Activated naive CD4-positive, alpha-beta T cell (primary cell): ENCODE measurements at places on chromosomes 2 and 18.

GRCh38 chr2:102034683-102035548, 43.2 kb downstream of the IL1R2 start:
- DNase-seq, result no peak

- DNase-seq, result no peak
These were observed 343.8 kb downstream of the CYRIA start for GRCh38 chr2:16321872-16322271.

DNA sequence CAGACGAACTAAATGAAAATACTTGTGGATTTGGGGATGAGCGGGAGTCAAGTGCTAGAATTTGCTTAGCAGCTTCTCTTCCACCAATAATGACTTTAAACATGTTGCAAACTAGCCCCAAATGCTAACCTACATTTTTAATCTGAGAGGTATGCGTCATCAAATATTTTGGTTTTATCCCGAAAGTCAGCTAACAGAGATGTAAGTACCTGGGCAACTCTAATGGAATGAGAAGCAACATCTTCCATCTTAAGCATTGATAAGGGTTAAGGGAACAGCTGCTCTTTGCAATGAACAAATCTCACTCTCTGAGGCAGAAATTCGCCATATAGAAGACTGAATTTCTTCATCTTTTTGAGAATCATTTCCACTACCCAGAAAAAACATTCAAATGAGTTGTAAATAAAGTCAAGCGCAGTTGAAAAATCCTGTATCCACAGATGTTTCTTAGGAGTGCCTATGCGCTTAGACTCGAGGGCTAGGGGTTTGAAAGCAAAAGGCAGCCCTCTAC, 926 bp upstream of the YPEL5 start:
- no peak for DNase-seq

DNA sequence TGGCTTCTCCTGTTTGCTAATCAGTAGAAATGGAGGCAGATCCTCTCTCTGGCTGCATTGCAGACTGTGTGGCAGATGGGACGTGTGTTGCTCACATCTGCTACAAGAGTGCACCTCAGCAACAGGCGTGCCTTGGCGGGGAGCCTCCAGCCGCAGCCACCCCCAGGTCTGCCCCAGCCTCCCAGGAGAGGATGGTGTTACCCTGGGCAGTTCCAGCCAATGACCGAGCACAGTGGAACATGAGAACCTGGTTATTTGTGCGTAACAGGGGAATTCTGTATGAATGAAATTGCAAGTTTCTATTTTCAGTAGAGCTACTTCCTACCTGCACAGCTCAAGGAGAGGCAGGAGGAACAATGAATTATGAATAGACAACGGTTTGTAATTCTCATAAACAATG, 130.6 kb upstream of the CBLN2 start:
- DNase-seq, result no peak

DNA sequence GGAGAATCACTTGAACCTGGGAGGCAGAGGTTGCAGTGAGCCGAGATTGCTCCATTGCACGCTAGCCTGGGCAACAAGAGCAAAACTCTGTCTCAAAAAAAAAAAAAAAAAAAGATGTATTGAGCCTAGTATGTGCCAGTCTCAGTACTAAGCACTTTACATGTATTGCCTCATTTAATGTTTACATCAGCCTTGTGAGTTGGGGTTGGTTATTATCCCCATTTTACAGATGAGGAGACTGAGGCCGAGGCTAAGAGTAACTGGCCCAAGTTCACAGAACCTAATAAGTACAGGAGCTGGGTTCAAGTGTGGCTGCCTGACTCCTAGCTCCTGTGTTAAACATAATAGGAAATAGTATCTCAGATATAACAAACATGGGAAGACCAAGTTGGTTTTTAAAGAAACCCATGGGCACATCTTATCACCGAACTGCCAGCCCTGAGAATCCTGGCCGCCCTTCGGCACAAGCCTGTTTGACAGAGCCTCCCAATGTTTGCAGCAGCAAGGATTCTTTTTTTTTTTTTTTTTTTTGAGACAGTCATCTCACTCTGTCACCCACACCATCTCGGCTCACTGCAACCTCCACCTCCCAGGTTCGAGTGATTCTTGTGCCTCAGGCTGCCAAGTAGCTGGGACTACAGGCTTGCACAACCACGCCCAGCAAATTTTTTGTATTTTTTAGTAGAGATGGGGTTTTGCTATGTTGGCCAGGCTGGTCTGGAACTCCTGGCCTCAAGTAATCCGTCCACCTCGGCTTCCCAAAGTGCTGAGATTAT, 24.2 kb upstream of the GMPPA start:
- no peak for DNase-seq

DNA sequence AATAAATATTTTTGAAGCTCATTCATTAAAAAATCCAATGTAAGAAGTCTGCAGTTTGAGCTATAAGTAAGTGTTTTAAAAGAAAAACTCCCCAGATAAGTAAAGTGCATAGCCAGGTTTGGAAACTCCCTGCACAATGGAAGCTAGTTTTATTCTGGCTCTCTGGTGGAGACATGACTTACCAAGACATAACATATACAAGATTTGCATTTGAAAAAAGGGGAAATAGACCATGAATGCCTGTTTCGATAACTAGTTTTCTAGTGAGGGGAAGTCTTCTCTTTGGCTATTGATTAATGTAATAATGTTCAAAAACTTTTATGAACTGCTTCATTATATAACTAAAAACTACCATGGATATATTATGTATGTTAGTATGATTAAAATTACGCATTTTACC, 435.2 kb downstream of the ARHGAP15 start:
- DNase-seq, result no peak

DNA sequence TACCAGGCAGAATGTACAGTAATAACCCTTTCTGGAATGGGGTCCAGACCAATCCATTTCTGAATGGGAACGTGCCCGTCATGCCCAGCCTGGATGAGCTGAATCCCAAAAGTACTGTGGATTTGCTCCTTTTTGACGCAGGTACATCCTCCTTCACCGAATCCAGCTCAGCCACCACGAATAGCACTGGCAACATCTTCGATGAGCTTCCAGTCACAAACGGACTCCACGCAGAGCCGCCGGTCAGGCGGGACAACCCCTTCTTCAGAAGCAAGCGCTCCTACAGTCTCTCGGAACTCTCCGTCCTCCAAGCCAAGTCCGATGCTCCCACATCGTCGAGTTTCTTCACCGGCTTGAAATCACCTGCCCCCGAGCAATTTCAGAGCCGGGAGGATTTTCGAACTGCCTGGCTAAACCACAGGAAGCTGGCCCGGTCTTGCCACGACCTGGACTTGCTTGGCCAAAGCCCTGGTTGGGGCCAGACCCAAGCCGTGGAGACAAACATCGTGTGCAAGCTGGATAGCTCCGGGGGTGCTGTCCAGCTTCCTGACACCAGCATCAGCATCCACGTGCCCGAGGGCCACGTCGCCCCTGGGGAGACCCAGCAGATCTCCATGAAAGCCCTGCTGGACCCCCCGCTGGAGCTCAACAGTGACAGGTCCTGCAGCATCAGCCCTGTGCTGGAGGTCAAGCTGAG, 89.6 kb downstream of the SH3BP4 start:
- DNase-seq, result no peak

DNA sequence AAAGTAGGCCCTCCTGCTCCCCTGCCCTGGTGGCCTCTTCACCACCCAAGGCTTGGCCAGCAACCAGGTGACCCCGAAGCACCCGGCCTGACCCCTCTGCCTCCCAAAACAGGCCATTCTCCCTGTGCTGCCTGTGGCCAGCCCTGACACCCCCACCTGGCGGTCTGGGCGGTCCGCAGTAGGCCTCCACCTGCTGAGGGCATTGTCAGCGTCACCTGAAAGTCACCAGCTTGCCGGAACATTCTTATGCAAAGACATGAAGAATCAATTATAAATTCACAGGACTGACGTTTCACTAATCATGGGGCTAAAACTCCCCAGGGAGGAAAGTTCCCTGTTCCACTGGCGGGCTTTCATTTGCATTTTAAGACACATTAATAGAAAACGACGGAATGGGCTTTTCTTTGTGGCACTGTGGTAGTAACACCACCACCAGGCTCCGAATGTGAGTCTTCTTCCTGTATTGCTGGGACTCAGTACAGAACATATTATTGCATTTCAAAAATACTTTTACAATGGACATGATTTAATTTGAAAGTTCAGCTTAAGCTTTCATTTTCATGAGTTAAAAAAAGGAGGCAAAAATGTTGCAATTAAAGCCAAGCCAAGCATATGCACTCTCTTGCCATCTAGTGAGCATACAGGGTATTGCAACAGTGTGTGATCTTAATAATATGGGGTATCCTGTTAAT, 57.4 kb downstream of the ADI1 start:
- no peak for DNase-seq

DNA sequence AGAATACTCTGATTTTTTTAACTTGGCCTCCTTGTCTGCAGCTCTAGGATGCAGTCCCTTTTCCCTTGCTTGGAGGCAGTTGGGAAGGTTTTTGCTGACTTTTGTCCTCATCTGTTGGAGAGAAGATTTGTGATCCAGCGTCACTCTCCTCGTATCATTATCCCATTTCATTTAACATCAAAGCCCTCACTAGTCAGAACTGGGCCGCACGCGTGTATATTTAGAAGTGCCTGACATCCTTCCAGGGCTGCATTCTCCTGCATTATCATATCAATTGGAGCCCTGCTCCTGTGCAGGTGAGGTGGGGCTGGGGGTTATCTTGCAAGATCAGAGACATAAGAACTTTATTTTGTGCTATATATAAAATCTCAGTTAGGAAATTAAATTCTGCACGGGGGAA, 435.1 kb upstream of the HS6ST1 start:
- no peak for DNase-seq

GRCh38 chr2:171401947-171402346, 31.8 kb downstream of the METTL8 start:
- DNase-seq, result no peak

GRCh38 chr2:233486357-233486756, 80.2 kb downstream of the USP40 start:
- DNase-seq, result no peak

GRCh38 chr2:127293386-127293747, 577 bp downstream of the ERCC3 start:
- no peak for DNase-seq

DNA sequence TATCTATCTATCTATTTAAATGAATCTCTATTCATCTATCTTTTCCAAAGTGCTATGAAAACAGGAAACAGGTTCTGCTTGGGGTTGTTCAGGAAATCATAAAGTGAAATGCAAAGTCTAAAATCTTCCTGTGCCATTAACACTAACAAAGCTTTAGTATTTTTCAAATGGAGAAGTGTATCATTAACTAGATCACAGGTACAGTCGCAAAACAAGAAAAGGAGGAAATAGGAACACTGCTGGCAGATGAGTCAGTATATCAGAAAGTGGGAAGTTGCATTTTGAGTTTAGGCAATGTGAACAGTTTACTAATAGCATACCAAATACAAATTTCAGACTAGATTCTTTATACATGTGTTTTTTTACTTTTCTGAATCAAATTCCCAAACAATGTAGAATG, 888.5 kb upstream of the FSHR start:
- DNase-seq, result no peak

DNA sequence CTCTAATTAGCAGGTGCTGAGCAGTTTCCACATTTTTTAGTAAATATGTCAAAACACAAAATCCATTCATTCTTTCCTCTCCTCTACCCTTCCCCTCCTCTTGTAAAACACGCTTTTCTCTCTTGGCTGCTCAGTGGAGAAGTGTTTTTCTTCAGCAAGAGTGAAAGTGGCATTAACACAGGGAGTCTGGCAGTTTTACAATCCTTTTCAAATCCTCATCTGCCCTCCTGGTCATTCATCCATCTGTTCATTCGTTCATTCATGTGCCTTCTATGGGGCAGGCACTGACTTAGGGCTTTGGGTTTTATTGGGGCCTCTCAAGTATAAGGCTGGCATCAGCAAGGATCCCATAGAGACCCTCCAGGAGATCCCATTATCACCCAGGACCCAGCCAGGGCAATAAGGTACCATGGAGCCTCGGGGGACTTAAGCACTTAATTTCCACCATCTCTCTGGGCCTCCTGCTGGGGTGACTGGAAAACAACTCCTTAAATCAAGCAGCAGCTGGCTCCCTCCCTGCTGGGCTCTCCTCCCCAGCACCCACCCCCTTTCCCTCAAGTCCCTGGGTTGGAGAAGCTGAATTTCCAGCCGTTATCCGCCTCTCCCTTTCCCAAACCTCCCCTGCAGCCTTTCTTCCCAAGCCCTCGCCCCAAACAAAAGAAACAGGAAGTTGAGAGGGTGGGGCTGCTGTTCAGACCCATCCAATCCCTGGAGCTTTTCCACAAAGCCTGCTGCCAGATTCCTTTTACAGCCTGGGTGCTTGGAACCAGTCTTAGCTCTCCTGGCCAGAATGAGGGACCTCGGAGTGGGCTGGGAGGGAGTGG, 32.6 kb downstream of the MARCHF4 start:
- DNase-seq, result no peak

GRCh38 chr18:6488956-6489355, 74.2 kb upstream of the L3MBTL4 start:
- DNase-seq, result no peak

- DNase-seq, result no peak
These were observed 20.1 kb downstream of the SERPINB12 start for GRCh38 chr18:63562284-63562683.

- DNase-seq, result no peak
These were observed 41.4 kb downstream of the PRKD3 start for GRCh38 chr2:37283207-37283606.

GRCh38 chr18:58615140-58616132, 13.5 kb downstream of the ALPK2 start:
- DNase-seq, result no peak

- no peak for DNase-seq
These were observed 124.5 kb downstream of the WDR7 start for GRCh38 chr18:56775701-56776100.

DNA sequence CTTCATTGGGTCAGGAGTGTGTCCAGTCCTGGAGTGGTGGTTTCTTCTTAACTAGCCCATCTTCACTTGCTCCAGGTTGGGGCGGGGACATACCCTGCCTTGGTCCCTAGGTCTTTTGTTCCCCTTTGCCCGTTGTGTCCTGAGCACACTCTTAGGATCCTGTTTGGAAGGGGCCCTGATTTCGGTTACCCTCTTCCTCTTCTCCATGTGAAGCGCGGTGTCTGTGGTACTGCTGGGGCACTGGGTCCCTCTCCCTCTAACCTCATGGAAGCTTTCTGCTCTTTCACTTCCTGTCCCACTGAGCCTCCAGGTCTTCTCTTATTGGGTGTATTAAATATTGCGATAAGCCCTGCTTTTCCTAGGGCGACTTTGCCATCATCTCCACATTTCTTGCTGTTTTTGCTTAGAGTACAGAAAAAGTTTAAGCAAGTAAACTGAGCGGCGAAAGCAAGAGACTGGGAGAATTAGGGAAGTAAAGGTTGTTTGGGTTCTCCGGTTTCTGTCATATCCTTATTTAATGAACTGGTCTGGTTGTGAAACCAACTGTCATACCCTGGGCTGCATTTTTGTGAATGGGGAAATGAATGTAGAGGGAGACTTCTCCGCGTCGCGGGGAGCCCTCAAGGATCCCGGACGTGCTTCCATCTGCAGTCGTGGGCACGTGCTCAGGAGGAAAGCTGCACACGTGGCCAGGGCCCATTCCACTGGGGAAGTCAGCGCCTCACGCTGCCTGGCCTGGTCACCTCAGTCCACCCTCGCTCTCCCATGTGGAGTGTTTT, 73.8 kb upstream of the B3GNT7 start:
- no peak for DNase-seq

- no peak for DNase-seq
These were observed 201.2 kb downstream of the NBAS start for GRCh38 chr2:15359716-15360531.
